ENCODE measurements at places on chromosomes 2 and 18. TPM values are rescaled to one million over a fixed set of nuclear protein-coding genes. Genes with fewer than 3 reads are reported as not detected.

GRCh38 chr2:96564026-96564425 is 27.5 kb downstream of the ARID5A start:
- no peak overlapping the region for H3K27ac ChIP-seq
- H3K4me3 ChIP-seq, result no peak overlapping the region
- no peaks in the 10 kb centered on the region for H3K36me3 ChIP-seq
- no peak for DNase-seq

DNA sequence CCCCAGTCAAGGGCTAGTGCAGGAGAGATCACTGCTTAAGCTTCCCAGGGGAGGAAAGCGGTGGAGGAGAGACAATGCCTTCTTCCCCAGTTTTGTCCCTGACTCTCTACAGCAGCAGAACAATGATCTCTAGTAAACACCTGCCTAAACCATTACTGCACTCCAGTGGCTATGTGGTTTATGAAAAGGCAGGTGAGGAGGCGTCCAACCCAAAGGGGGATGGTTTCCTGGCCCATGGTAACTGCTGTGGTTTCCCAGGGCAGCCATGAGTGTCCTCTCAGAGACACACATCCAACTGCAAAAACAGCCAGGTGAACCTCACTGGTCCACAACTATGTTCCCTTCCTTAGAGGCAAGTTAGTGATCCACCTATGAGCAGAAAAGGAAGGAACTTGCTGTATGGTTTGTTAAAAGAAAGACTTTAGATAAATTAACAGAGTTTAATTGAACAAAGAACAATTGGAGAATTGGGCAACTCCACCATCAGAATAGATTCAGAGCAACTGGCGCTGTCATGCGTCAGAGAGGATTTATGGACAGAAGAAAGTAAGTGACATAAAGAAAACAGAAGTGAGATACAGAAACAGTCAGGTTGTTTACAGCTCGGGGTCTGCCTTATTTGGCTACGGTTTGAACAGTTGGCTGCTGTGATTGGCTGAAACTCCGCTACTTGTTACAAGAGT is 4.8 kb upstream of the TTC39C start:
- no peak overlapping the region for H3K4me3 ChIP-seq
- peaks cover 29% of the 10 kb centered on the region for H3K4me1 ChIP-seq
- DNase-seq, result no peak
- no peaks in the 10 kb centered on the region for H3K27me3 ChIP-seq

EMILIN1 gene
- total RNA-seq, result 24.8 TPM

PNPT1 gene
- total RNA-seq, result 8.6 TPM

GRCh38 chr2:105990624-105991023 is 203.5 kb downstream of the UXS1 start:
- no peaks in the 10 kb centered on the region for H3K27me3 ChIP-seq
- no peak for DNase-seq
- no peak overlapping the region for H3K4me3 ChIP-seq
- no peaks in the 10 kb centered on the region for H3K36me3 ChIP-seq

- H3K4me1 ChIP-seq, result peaks cover 14% of the 10 kb centered on the region
- no peak overlapping the region for H3K27ac ChIP-seq
- no peaks in the 10 kb centered on the region for H3K36me3 ChIP-seq
- no peak for DNase-seq
- no peak overlapping the region for H3K4me3 ChIP-seq
Measured at GRCh38 chr18:26963292-26963691, 97.8 kb upstream of the AQP4 start.

GRCh38 chr2:40953341-40953740 is 501.5 kb upstream of the SLC8A1 start:
- no peaks in the 10 kb centered on the region for H3K4me1 ChIP-seq
- no peaks in the 10 kb centered on the region for H3K36me3 ChIP-seq
- H3K27me3 ChIP-seq, result no peaks in the 10 kb centered on the region

CACNB4 gene
- 0.33 TPM for total RNA-seq

TMEM178A gene
- total RNA-seq, result 0.56 TPM

DNA sequence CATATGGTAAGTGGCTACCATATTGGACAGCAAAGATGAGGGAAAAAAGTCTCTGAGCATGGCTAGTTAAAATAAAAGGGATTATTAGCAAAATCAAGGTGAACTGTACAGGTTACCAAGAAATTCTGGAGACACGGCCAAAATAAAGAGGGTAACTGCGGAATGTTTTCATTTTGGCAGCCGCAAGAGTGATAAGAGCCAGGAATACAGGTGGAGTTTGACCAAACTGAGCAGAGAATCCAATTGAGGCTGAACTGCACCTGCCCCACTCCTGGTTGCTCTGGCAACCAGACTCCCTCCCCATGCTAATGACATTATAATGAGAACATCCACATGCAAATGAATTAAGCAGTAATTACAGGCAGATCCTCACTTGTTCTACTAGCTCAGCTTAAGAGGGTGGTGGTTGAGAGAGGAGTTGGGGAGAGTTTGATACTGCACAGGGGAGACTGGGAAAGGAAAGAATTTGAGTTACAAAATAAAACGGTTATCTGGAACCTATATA is 18.8 kb upstream of the EPHA4 start:
- peaks cover 12% of the 10 kb centered on the region for H3K27me3 ChIP-seq
- no peak overlapping the region for H3K27ac ChIP-seq
- H3K36me3 ChIP-seq, result no peaks in the 10 kb centered on the region
- H3K4me3 ChIP-seq, result no peak overlapping the region
- DNase-seq, result no peak

FAM237A gene
- not detected for total RNA-seq

- DNase-seq, result no peak
- H3K36me3 ChIP-seq, result no peaks in the 10 kb centered on the region
- no peaks in the 10 kb centered on the region for H3K27me3 ChIP-seq
- H3K4me3 ChIP-seq, result no peak overlapping the region
- H3K4me1 ChIP-seq, result peaks cover 18% of the 10 kb centered on the region
Measured at GRCh38 chr18:44689736-44690135, 9.0 kb downstream of the SETBP1 start.
